NCI-H2171 (cell line): ENCODE measurements at places on chromosomes 5 and 9.
A peak's percentile ranks its signal among the peaks of the same experiment; 100 is the strongest.

GRCh38 chr5:172565455-172565854 is 75.6 kb upstream of the NEURL1B start:
- DNase-seq = no peak

DNA sequence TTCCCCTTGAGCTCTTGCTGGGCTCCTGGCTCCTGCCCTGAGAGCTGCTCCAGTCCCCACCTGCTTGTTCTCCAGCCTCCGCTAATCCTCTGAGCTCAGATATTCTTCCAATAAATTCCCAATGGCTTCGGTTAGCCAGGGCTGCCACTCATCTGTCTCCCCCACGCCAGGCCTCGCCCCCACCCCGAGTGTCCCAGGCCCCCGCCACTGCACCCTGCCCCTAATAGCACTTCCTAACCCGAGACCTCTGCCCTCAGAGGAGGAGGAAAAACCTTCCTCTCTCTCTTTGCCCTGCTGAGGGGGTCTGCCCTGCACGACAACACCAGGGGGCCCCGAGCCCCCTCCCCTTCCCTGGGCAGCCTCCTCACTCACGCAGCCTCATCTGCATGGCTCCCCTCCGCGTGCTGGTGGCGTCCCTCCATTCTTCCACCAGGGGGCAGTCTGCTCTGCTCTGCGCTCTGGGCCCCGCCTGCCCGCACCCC is 5.4 kb upstream of the LCN15 start:
- peak; percentile 36 for DNase-seq

DNA sequence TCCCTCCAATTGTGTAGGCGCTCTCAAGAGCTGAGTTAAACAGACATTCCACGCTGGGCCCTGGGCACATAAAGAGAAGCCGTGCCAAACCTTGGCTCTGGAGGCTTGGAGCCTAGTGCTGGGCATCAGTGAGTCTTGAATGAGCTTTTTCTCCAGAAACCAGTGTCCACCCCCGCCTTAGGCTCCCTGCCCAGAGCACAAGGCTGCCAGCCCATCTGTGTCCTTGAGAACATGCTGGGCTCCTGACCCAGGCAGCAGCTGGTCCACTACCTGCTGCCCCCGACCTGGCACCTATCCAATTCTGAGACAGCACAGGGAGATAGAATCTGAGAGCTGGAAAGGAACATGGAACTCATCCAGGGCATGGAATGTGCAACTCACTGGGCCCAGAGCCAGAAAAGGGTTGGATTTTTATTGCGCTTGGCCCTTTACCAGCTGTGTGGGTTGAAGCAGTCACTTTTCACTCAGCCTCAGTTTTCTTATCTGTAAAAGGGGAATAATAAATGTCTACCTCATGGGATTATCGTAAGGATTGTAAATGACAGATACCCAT is 92.4 kb upstream of the CPLX2 start:
- DNase-seq = peak; percentile 83

GRCh38 chr5:170809551-170809950 is 26.0 kb downstream of the GABRP start:
- DNase-seq = no peak

GRCh38 chr9:123420592-123421111 is 64.7 kb downstream of the CRB2 start:
- DNase-seq = no peak

GRCh38 chr5:153700940-153701339 is 210.5 kb downstream of the GRIA1 start:
- DNase-seq = no peak

DNA sequence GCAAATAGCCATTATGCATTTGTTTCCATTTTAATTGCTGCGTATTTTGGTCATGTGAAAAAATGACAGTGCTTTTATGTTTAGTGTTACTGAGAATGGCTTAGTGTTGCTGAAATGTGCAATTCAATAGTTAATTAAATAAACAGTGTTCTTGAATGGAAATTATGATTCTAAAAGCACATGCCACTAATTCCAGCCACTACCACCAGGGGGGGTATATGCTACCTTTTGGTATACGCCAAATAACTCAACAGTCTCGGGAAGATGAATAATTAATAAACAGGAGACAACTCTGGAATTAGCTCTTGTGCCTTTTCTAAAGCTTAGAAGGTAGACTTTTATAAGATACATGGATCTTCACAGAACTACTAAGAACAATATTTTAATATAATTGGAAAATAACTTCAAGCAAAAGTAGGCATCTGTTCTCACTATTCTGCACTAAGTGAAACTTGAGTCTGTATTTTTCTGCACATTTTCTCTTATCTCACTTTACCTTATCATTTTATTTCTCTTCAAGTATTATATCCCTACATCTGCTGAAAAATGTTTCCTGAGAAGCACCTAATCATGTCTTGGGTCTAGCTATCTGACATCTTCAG is 83.5 kb upstream of the MINAR2 start:
- DNase-seq = no peak

- peak; percentile 52 for DNase-seq
These were observed 149.5 kb downstream of the BAAT start for GRCh38 chr9:101235105-101235866.

DNA sequence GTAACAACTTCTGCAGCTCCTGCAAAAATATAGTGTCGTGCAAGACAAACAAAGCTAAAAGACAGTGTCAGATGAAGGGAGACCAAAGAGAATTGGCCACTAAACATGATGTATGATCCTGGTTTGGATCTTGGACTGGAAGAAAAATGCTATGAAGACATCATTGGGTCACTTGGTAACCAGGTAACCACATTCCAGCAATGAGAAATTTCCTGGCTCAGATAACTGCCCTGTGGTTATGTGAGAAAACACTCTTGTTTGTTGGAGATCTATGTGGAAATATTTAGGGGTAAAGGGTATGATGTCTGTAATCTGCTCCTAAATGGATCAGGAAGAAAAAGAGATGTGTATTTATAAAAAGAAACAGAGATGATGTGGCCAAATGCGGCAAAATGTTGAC is 45.5 kb upstream of the ANKRD33B start:
- no peak for DNase-seq

GRCh38 chr5:11588803-11589202 is 315.4 kb downstream of the CTNND2 start:
- DNase-seq = peak; percentile 56

- DNase-seq = no peak
These were observed 28.5 kb upstream of the CSF1R start for GRCh38 chr5:150114773-150115408.

DNA sequence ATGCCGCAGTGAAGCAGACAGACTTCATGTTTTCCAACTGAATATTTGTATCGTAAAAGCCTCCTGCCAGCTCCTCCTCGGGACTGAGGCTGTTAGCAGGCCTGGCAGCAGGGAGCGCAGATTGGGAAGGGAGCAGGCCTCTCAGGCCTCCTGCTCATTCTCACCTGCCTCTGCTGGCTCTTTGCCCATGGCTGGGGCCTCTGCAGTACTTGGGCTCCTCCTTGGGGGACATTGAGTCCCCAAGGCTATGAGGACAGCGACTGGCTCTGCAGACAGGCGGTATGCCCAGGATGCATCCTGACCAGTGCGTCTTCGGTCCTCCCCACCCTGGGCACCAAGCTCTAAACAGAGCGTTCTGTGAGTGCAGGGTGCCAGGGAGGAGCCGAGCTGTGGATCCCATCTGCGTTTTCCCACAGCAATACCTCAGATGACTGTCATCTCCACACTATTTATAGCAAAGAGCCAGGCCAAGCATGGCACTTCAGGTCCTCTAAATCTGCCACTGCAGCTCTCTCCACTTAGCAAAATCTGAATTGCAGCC is 38.7 kb downstream of the TSTD2 start:
- peak; percentile 84 for DNase-seq

GRCh38 chr9:91255327-91255726 is 106.4 kb downstream of the AUH start:
- DNase-seq = no peak

DNA sequence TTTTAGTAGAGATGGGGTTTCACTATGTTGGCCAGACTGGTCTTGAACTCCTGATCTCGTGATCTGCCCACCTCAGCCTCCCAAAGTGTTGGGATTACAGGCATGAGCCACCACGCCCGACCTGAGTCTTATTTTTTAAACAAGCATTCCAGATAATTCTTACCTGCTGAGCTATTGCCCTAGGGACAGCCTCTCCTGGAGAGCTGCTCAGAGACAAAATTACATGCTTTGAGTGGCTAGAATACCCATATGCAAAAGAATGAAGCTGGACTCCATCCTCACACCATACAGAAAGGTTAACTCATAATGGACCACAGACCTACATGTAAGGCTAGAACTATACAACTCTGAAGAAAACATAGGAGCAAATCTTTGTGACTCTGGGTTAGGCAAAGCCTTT is 41.6 kb downstream of the GTF3C4 start:
- no peak for DNase-seq

- no peak for DNase-seq
These were observed 7.1 kb downstream of the RXRA start for GRCh38 chr9:134333234-134333873.

GRCh38 chr5:137461391-137462264 is 37.5 kb downstream of the SPOCK1 start:
- DNase-seq = no peak

GRCh38 chr5:135425641-135426040 is 21.5 kb downstream of the DCANP1 start:
- DNase-seq = no peak

DNA sequence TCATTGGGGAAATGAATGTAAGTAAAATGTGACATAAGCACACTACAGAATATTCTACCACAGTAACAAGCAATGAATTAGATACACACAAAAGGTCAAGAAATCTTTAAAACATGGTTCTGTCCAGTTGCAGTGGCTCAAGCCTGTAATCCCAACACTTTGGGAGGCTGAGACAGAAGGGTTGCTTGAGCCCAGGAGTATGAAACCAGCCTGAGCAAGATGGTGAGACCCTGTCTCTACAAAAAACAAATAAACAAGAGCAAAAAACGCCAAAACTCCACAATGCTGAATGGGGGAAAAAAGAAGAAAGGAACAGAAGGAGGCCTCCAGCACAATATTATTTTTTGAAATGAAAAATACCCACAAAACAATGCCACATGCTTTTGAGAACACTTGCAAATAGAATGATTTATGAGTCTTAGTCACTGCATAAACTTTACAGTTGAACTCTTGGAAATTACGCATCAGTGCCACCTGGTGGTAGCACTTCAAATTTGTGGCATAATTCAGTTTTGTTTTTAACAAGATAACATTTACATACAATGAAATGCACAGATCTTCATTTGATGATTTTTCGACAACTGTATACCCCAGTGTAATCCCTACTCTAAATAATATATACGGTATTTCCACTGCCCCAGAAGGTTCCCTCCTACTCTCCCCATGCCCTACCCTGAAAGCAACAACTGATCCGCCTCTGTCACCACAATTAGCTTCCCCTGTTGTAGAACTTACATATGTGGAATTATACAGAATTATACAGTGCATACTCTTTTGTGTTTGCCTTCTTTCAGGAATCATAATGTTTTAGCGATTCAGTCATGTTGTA is 14.4 kb upstream of the SPINK4 start:
- DNase-seq = no peak

DNA sequence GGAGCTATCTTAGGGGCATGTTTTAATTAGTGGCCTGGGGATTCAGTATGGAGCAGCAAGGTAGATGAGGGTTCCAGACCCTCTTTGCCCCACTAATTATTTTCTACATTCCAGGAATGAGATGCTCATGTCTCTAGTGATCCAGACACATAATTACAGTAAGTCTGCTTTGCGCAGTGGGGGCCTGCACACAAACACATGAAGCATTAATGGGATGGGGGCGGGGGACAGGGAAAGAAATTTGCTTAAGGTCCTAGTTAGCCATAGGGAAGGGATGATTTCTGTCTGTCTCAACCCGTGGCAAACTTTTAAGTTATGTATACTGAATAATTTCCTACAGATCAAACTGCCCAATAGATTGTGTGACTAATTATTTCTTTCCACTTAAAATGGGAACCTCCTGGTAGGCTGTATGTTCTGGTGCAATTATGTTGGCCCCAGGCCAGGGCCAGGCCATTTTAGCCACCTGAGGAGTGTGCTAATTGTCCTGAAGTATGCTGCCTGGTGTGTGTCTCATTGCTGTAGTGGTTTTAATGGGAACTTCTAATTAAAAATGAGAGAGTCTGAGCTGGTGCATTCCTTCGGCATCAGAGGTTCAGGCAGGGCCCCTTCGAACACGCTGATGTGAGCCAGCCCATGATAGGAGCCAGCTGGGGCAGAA is 134.4 kb downstream of the PTTG1 start:
- DNase-seq = no peak
